Germinal center (tissue), 1 donor: ENCODE measurements at places on chromosomes 4 and X.

DNA sequence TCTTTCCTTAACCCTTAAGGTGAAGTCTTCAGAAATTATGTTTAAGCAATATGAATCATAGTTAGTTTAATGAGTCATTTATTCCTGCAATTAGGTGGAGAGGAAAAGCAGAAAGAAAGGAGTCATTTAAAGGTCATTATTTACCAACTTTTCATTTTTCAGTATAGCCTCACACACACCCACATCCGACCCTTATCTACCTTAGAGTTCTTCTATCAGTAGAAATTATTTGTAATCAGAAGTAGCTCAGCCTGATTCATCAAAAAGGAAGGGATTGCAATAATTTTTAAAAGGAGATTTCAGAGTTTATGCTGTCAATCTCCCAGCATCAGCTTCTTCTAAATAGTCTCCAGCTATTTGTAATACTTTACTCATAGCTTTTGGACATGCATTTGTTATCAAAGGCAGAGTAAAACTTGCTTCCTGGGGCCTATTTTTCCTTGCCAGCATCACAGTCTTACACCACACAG is 5.9 kb downstream of the ANXA10 start:
- DNase-seq = no peak

- no peak for DNase-seq
These were observed 102.0 kb downstream of the SYTL5 start for GRCh38 chrX:38108364-38108763.

- no peak for DNase-seq
These were observed 53.6 kb downstream of the APOO start for GRCh38 chrX:23854122-23854521.

GRCh38 chr4:127737295-127737694 is 7.1 kb downstream of the SLC25A31 start:
- DNase-seq = no peak

- no peak for DNase-seq
These were observed 44.1 kb upstream of the TRPC3 start for GRCh38 chr4:121995790-121996537.

GRCh38 chr4:137998666-137999429 is 243.3 kb downstream of the SLC7A11 start:
- DNase-seq = no peak

DNA sequence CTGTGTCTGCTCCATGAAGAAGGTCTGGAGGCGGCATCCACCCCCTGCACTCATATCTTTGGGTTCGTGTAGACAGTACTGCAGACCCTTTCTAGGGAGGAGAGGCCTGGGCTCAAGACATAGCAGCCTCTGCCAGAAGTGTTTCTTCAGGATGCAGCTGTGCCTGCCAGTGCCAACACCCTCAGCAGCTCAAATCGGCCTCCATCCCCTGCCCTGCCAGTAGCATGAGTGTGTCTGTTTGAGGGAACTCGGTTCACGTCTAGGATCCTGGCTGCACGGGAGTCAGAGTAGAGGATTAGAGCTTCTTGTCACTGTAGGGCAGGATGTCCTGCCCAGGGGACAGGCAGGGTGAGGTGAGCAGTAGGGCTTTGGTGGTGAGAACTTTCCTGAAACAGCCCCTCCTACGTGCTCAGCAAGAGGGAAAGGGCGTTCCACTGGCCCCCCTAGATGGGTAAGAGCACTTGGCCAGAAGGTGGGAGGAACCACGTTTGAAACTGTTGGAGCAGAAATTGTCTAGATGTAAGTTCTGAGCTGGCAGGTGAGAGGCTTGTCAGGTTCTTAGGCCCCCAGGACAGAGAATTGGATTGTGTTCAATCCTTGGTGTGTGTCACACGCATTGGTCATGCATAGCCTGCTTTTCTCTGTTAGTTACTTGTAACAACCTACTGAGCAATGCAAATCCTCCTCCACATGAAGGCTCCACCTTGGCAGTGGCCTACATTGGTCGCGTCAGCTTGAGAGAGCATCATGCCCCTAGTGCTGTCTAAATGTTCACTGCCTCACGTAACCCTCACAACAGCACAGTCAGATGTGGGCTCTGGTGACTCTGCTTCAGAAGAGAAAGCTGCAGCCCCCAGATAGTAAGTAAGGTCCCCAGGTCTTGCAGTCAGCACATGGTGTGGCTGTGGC is 25.8 kb upstream of the FAM193A start:
- no peak for DNase-seq

GRCh38 chr4:32196950-32197688 is 1477.0 kb downstream of the PCDH7 start:
- DNase-seq = no peak

DNA sequence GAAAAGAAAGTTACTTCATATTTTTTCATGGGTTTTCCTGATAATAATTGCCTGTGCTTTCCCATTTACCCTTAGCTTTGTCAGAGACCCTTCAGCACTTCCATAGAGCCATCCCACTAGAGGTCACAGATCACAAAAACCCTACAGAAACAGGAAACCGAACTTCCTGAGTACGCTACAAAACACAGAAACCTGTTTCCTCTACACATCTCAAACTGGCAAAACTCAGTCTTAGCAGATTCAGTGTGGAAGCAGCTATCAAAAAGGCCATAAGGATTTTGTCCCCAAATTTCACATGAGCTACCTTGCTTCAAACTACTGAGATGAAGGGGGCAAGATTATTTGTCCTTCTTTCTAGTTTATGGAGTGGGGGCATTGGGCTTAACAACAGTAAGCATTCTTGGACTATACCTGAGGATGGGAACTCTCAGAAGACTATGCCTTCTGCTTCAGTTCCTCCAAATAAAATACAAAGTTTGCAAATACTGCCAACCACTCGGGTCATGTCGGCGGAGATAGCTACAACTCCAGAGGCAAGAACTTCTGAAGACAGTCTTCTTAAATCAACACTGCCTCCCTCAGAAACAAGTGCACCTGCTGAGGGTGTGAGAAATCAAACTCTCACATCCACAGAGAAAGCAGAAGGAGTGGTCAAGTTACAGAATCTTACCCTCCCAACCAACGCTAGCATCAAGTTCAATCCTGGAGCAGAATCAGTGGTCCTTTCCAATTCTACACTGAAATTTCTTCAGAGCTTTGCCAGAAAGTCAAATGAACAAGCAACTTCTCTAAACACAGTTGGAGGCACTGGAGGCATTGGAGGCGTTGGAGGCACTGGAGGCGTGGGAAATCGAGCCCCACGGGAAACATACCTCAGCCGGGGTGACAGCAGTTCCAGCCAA is at the start of gene MMRN1:
Gene MMRN1 (plus strand): TSS at position 206 of the 902 bp plus-strand sequence. CDS start 118 bp downstream, at position 324.
- no peak for DNase-seq

GRCh38 chr4:124786634-124787033 is 74.1 kb upstream of the ANKRD50 start:
- DNase-seq = no peak

DNA sequence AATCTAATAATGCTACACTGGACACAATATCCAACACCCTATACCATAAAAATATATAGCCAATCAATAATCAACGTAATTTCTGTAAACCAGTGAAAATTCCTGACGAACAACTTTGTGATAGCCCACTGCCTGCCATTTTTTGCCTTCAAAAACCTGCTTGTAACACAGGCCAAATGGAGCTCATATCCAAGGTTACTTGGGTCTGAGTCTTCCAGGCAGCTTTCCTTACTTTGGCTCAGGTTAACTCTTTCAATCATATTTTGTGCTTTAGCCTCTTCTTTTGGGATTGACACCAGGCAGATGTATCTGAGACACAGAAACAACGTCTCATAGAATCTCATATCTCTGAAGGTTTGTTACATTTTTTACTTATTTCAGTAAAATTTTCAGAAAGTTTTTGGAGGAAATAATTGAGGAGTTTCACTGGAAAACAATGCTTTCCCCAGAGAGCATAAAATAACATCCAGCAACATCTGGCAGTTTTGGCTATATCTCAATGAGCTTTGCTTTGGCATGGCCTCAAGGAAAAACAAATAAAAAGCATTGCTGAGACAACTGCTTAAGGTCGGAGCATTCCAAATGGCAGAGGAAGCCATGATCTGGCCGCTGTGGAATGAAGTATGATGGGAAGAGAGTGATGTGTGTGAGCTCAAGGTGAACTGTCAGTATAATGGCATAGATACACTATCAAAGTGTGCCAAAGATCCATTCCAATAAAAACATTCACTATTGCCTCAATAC is 162.9 kb upstream of the SPIN4 start:
- DNase-seq = no peak

GRCh38 chr4:113355550-113356371 is 306.3 kb downstream of the ANK2 start:
- DNase-seq = peak; percentile 25

DNA sequence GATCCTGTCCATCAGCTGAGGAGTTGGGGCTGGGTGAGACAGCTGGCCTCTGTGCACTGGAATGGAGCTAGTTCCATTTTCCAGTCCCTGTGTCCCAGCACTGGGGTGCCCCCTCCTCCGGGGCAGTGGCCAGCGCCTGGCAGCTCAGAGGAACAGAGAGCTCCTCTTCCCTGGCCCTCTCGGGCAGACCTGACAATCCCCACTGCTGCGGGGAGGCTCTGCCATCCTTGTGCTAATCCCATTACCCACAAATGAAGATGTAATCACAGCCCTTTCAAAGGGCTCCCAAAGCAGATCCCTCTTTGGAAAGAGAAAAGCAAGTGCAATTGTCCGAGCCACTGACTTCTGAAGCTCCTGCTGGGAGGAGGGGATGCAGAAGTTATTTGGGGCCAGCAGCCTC is 75.1 kb upstream of the MSX1 start:
- no peak for DNase-seq

DNA sequence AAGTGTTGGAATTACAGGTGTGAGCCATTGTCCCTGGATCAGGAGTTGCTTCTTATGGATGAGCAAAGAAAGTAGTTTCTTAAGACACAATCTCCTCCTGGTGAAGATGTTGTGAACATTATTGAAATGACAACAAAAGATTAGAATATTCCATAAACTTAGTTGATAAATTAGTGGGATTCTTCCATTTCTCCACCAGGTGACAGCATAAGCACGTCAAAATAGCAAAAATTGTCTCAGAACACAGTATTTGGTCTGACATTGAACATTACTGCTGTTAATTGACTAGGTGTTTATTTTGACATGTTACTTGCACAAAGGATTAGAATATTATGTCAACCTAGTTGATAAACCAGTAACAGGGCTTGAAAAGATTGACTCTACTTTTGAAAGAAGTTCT is 21.6 kb downstream of the CLDN34 start:
- DNase-seq = no peak
